ENCODE measurements at places on chromosomes 4 and X. TPM values are rescaled to one million over a fixed set of nuclear protein-coding genes. Genes with fewer than 3 reads are reported as not detected.

DNA sequence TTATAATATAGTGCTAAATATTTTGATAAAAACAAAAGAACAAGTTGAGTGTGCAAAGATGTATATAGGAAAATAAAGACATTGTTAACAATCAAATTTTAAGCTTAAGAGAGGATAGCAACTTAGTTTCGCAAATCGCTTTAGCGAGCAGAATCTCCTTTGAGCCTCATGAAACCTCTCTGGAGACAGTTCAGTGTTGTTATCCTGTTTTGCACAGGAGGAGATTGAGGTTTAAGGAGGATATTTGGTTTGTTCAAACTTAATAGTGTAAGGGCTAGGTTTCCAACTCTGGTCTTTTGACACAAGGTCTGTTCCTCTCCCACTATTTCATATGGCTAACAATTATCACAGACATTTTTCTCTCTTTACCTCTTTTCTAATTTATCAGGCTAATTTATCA is 1848.5 kb upstream of the TENM3 start:
- DNase-seq, result no peak

Gene P2RY10
- polyA plus RNA-seq, result 0.15 TPM

Gene PORCN
- 7.1 TPM for polyA plus RNA-seq

- no peak for DNase-seq
Observed at GRCh38 chr4:18975916-18976808, 954.6 kb upstream of the LCORL start.

DNA sequence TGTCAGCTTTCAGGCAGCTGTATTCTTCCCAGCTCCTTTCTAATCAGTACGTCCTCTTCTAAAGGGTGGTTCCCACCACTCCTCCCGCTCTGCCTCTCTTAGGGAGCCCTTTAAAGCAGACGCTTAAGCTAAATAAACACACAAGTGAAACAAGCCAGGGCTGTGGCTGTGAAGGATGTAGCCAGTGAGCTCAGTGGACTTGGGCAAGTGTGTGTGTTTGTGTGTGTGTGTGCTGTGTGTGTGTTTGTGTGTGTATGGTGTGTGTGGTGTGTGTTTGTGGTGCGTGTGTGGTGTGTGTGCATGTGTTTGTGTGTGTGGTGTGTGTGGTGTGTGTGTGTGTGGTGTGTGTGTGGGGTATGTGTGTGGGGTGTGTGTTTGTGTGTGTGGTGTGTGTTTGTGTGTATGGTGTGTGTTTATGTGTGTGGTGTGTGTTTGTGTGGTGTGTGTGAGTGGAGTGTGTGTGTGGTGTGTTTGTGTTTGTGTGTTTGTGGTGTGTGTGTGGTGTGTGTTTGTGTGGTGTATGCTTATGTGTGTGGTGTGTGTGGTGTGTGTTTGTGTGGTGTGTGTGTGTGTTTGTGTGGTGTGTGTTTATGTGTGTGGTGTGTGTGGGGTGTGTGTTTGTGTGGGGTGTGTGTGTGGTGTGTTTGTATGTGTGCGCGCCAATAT is 283.3 kb downstream of the PTTG2 start:
- DNase-seq, result no peak

GRCh38 chrX:15758140-15758539 is 20.1 kb downstream of the CA5B start:
- DNase-seq, result no peak

DNA sequence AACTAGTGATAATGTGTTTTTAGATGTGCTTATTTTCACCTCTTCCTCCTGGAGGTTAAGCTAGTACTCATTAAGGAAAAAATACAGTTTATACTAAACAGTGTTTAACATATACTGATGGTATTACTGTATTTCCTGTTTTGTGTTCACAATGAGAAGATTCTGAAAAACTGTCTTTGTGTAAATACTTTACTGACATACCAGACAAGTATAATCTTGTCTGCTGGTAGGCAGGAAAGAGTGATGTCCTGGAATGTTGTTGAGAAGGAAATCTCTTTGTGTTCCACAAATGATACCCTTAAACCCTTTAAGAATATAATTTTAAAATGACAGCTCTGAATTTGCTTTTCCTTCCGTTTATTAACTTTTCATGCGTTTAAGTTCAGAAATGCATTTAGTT is 205.5 kb upstream of the NUDT6 start:
- no peak for DNase-seq

Gene GPR50
- polyA plus RNA-seq, result 0.06 TPM

Gene NXF3
- polyA plus RNA-seq, result 0.14 TPM

DNA sequence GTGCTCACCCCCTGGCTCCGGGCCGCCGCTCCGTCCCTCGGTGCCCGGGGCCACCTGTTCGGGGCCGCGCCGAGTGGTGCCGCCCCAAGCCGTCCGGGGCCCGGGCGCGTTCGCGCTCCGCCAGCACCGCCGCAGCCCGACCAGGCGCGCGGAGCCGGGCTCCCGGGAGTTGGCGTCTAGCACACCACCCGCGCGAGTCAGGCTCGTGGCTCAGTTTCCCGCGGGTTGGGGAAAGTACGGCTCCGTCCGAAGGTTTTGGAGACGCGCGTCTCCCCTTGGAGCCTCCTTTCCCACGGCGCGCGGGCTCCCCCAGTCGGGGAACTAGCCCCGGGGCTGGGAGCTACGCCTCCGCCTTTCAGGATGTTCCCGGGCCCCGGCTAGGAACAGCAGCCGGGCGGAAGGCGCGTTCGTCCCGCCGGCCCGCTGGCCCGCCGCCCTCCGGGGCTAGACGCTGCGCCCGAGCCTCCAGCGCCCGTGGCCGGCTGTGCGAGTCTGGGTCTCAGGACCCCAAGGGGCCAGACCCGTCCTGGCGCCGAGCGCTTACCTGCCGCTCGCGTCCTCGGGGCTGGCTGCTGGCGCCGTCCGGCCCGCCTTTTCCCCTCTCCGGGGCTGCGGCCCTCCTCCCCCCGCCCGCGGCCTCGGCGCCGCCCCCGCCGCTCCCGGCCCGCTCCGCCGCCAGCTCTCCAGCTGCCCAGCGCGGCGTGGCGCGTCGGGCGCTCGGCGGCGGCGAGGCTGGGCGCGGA is at the start of gene ADGRG2:
TSS of gene ADGRG2 (minus strand) at position 571 of the 743 bp plus-strand sequence. CDS start 53,634 bp downstream, outside the sequence.
- no peak for DNase-seq
